T-cell (primary cell): ENCODE measurements at places on chromosomes 2 and 18.

DNA sequence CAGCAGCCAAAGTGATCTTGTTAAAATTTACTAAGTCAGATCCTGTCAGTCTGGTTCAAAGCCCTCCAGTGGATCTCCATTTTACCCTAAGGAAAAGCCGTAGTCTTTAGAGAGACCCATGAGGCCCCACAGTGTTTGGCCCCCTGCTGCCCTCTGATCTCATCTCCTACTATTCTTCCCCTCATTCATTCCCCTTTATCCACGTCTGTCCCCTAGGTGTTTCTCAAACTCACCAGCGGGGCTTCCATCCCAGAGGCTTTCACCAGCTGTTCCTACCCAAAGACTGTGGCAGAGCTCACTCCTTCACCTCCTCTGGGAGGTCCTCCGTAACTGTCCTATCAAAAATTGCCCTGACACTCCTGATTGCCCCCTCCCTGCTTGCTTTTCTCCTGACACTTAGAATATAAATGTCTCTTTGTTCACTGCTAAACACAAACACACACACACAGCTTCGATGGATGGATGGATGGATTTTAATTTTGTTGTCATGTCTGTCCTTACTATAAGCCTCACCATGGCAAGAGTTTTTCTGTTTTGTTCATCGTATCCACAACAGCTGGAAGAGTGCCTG is 26.1 kb downstream of the LIMS1 start:
- no peak for DNase-seq

DNA sequence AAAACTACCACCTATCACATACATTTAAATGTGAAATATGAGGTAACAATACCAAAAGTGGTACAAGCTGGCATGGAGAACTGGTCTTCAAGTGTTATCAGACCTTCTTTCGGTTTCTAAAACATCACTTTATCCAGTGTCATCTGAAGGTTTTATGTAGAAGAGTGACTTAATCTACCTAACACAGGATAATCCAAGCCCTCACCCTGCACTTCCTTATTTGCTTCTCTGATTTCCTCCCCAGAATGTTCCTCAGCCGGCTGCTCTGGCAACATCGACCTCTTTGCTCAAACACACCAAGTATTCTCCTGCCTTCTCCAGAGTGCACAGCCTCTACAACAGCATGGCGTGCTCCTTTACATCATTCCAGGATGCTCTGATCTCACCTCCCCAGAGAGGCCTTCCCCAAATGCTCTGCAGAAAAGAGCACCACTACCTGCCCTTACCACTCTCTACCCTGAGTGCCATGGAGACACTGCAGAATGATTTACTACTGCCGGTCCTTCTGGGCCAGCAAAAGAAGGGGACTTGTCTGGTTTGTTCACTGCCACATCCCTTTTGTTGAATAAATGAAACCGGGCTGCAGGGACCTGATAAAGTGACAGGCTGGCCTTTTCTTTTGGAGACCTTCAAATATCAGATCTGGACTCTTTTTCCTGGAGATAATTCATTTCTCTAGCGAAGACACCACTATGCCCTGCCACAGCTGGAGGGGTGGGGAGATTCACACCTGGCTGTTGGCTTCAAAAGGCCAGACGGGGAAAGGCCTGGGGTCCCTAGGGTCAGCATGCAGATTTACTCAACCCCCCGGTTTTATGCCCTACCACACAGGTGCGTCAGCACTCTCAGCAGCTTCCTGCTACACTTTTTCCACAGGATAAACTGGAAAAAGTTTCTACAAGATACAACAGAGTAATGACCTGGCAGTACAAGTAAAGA is 42.0 kb downstream of the TTR start:
- no peak for DNase-seq

GRCh38 chr18:47120428-47120827 is 29.9 kb downstream of the HDHD2 start:
- no peak for DNase-seq

DNA sequence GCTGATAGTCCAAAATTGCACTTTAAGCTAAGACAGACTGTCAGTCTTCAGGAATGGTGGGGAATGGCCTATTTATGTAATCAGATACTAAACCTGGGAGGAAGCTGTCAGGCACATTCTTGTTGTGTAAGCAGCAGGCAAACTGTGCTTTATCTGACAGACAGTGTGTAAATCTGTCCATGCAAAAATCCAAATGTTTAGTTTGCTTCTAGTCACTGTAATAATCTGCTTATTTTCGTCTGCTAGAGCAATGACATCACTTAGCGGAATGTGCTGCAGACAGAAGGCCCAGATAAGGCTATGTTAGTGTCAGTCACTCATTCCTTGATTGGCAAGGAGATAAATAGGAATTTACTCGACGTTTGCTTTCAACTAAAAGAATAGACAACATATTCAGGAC is 263.5 kb downstream of the ZNF407 start:
- DNase-seq, result no peak

- no peak for DNase-seq
These were observed 202.2 kb upstream of the ST6GAL2 start for GRCh38 chr2:107088156-107088555.

DNA sequence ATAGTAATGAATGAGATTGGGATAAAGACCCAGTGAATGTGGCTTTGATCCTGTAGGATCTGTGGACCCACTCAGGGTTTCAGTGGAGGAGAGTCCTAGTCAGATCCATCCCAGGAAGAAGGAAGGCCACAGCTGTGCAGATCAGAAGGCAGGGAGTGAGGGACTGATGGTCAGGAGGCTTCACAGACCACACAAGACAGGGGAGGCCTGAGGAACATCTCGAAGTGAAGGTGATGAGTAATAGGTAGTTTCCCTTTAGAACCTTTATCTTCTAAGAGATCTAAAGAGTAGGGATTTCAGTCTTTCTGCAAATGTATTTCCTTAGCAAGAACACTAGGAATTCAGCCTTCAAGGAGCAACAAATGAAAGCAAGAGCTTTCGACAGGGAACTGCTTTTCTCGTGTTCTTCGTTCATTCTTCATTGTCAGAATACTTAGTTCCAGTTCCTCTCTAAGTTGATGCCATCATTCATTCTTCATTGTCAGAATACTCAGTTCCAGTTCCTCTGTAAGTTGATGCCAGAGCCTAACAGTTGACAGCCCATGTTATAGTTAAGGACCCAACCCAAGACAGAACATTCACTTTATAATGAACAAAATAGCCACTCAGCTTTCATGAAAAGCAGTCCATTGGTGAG is 150.2 kb upstream of the EPAS1 start:
- no peak for DNase-seq

GRCh38 chr2:231707625-231707926 is 749 bp upstream of the PTMA start:
- DNase-seq, result no peak

DNA sequence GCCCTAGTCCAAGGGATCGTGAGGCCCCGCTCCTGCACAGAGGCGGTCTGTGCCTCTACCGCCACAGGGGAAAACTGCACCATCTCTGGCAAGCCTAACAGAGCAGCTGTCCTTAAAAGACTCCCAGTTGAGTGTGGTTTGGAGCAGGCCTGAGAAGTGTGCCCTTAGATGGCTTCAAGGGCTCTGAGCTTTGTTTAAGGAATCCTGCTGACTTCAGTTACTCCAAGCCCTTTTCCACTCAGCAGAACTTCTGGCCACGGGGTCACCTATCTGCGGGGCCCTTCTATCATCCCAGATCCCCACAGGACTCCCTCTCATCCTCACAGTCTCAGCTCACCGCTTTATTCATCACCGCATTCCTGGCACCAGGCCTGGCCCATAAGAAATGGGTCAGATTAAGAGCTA is 131.5 kb downstream of the CCDC74A start:
- no peak for DNase-seq

DNA sequence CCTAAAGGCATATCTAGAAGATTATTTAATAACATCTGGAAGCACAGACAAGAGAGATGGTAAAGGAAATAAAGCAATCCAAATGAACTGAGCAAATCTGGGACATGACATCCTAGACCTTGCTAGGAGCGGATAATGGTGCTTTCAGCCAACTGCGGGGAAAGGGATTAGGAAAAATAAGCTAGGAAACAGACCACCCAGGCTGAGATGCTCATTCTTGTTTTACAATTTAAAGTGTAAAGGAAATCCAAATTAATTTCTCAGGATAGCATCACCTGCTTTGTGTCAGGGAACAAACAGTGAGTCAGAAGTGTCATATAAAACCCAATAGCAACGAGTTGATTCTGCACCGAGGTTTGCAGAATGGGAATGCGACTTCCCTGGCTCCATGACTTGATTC is 112.5 kb upstream of the CXCR4 start:
- DNase-seq, result no peak

- DNase-seq, result no peak
These were observed 289.0 kb downstream of the CAMKMT start for GRCh38 chr2:44650796-44651195.

GRCh38 chr2:50791271-50791670 is 240.7 kb downstream of the NRXN1 start:
- no peak for DNase-seq

GRCh38 chr18:5895876-5896740 is 786 bp upstream of the TMEM200C start:
- DNase-seq, result no peak

DNA sequence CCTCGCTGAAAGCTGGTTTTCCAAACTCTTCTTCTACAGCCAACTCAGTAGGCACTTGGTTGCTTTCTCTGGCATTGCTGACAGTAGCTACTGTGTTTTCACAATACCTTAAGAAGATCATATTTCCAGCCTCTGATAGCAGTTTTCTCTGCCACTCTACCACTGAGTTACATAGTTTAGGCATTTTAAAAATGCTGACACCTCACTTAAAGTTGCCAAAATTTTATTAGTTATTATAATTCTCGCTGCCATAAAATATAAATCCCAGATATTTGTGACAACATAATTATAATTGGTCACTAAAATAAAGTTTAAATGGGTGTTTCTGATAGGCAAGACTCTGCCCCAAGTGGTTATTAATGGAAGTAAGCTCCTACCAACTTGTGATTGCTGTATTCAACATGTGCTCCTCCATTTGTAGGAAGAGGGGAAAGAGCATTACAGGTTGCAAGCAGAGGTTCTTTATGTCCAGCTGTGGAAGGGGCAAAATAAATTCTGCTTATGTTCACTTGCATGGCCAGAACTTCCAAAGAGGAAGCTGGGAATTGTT is 1202.8 kb downstream of the CNTNAP5 start:
- DNase-seq, result no peak

GRCh38 chr18:62808123-62808522 is 92.8 kb downstream of the PHLPP1 start:
- no peak for DNase-seq

- DNase-seq, result no peak
These were observed 243.7 kb downstream of the NDUFA10 start for GRCh38 chr2:239781454-239781853.

GRCh38 chr2:151560289-151560688 is 150.6 kb downstream of the RIF1 start:
- DNase-seq, result no peak

- DNase-seq, result no peak
These were observed 2.1 kb downstream of the SOX11 start for GRCh38 chr2:5694306-5694705.

DNA sequence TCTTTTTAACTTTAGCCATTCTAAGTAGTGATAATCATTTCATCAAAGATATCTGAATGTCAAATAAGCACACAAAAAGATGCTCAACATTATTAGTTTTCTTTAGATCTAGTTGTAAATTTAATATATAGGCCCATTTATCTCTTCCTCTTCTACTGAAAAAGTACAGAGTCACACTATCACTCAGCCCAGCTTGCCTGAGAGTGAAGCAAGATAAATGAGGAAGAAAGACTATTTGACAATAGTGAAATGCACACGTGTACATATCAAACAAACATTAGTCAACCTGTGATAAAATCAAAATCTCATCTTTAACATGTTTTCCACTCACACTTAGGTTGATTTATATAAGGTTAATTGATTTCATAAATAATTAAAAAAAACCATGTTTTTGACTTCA is 83.5 kb upstream of the CCDC195 start:
- no peak for DNase-seq

DNA sequence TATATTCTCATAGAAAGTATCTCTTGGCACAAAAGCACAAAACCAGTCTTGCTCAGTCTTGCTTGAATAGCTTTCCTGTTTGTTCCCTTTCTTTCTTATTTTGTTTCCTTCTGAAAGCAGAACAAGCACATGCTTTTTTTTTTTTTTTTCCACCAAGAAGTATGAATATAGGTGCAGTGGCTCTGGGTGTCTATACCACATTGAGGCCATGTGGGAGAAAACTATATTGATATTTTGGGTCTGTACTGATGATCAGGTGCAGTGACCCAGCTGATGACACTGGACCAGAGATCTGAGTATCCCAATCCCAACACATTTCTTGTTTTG is 28.7 kb downstream of the GEMIN6 start:
- no peak for DNase-seq

GRCh38 chr2:59413751-59414570 is 1139.5 kb downstream of the BCL11A start:
- no peak for DNase-seq

DNA sequence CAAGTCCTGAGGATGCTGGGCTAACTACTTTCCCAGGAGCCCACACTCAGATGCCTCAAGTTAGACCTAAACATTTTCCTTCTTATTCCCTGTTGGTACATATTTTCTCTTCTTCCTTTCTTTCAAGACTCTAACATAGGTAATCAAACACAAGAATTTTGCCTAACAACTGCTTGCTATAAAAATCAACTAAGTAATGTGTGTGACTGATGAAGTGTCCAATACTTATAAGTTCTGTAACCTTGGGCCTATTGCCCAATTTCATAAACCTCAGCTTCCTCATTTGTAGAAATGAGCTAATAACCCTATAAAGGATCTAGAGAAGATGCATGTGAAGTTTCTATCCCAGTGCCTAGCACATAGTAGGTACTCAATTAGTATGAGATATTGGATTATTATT is 31.6 kb upstream of the PIK3C3 start:
- DNase-seq, result no peak

GRCh38 chr2:27202854-27203253 is 9.0 kb upstream of the ATRAID start:
- DNase-seq, result no peak

DNA sequence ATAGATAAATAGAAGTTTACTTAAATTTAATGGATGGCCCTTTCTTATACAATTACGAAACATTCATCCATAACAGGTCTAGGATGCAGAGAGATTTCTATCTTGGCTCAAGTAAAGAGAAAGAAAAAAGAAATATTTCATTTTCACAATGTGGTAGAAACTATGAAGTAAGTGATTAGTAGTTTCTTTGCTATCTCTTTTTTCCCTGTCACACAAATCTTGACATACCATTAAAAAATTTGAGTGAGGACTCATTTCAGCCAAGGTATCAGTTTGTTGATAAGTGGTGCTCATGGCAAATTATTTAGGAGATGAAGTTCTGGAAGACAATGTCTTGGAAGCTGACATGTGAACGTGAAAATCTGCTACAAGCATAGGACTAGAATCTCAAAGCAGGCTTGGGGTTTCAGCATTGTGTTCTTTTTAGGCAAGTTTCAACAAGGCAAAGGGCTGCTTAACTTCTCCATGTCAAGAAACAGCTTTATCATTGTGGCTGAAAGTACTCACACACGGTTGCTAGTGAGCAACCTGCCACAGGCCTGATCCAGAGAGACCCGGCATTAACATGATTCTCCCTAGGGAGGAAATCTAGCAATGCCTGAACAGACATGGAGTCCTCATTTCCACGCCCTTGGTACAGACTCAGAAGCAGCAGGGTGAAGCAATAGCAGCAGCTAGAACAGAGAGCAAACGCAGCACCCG is 414.6 kb downstream of the DLGAP1 start:
- no peak for DNase-seq

GRCh38 chr2:125745514-125745913 is 910.4 kb upstream of the GYPC start:
- no peak for DNase-seq
